ENCODE measurements at places on chromosomes 2 and 18.

DNA sequence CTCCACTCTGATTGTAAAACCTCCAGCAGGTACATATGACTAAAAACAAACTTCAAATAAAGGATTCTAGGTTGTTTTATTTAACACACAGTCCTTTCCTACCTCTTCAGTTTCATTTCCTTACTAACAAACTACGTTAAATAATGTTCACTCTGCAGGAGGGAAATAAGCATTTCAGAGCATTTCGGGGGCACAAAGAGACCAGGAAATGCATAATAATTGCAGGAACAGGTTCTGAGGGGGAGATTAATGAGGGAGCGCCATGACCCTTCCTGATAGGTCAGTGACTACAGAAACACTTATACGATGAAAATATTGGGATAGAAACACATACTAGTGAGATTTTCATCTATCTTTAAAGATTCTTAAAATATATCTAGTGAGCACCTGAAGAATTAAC is 416.6 kb downstream of the NRXN1 start:
- no peak for DNase-seq

DNA sequence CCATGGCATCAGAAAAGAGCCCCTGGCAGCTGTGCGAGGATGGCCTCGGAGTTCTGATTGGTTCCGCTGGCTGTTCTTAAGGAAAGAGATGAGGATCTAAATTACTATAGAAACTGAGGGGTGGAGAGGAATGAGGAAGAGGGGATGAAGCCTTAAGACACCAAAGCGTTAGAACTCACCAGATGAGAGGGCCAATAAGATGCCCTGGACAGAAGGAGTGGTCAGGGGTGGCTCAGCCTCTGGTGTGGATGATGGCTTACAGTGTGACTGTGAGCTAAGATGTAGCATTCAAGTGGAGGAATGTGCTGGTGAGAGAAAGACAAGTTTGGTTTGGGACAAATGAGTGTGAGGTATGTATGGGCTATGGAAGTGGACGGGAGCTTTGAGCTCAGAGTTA is 97.8 kb downstream of the ZFP36L2 start:
- no peak for DNase-seq

DNA sequence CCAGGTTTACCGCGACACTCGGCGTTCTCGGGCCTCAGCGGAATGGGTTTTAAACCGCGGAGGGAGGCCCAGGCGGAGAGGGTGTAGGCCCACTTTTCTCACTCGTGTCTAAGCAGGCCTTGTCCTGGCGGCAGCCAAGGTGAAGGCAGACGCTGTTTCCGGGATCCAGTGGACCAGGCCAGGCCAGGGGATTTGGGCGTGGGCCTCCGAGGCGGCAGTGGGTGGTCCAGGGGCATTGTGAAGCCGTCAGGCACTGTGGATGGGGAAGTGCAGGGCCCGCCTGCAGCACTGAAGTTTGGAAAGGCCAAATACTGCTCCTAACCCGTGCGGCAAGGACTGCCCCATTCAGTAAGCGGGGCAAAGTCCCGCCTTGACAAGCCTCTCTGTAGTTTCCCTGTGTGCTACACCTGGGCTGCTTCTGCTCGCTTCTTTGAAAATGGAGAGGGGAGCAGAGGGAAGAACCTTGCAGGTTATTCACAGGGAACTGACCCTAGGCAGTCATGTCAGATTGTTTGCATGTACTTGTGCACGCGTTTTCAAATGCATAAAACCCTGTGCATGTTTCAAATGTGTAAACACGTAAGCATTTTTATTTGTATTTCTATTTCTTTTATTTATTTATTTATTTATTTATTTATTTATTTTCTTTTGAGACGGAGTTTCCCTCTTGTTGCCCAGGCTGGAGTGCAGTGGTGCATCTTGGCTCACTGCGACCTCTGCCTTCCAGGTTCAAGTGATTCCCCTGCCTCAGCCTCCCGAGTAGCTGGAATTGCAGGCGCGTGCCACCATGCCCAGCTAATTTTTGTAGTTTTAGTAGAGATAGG is 7.5 kb upstream of the DLX2 start:
- DNase-seq, result no peak

DNA sequence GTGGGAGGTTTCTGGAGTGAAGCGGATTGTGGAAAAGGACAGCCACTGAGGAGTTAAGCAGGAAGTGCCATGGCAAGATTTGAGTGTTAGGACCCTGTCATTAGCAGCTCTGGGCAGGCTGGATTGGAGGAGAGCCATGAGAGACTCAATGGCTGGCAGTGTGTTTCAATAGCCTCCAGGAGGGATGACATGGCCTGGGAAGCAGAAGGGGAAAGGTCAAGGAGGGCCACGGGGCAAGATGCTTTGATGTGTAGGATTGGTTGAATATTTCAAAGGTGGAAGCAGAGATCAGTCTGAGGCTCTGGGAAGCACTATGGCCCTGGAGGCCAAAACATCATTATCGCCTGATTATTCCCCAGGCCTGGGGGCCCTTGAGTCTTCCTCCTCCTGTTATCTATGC is 229.0 kb upstream of the HS6ST1 start:
- DNase-seq, result no peak

- no peak for DNase-seq
Measured at GRCh38 chr2:38504169-38504568, 98.6 kb downstream of the HNRNPLL start.

DNA sequence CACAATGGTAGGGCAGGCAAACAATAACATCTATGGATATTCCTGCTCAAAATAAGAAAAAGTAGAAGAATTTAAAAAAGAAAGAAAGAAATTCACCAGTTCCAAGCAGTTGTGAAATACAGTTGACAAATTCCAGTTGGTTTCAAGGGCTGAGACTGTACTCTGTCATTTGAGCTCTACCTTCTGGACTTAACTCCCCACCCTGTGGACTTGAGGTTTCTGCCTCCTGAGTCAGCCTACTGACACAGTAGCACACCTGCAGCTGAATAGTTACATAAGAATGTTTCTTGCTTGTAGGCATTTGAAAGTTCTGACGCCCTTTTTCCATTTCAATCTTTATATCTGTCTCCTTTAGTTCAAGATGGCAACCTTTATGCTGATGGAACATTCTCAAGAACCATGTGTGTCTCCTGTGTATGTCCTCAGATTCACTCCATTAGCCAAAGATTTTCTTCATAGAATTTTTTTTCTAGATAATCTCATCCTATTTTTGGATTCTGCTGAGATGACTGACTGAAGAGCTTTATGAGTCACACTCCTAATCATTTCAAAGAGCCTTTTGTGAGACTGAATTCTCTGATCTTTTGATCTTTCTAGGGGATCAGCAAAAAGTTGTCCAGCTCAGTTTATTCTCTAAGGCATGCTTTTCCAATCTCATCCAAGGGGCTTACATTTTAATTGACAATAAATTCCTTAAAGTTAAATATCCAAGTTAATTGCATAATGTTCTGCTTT is 19.1 kb downstream of the NETO1 start:
- no peak for DNase-seq

GRCh38 chr2:119823734-119824334 is 64.1 kb downstream of the PTPN4 start:
- DNase-seq, result peak; percentile 23

- DNase-seq, result no peak
Measured at GRCh38 chr2:58965602-58966001, 724.5 kb upstream of the FANCL start.

- no peak for DNase-seq
Measured at GRCh38 chr18:13003466-13003896, 12.3 kb downstream of the CEP192 start.

GRCh38 chr18:62566199-62566598 is 43.4 kb downstream of the ZCCHC2 start:
- no peak for DNase-seq

DNA sequence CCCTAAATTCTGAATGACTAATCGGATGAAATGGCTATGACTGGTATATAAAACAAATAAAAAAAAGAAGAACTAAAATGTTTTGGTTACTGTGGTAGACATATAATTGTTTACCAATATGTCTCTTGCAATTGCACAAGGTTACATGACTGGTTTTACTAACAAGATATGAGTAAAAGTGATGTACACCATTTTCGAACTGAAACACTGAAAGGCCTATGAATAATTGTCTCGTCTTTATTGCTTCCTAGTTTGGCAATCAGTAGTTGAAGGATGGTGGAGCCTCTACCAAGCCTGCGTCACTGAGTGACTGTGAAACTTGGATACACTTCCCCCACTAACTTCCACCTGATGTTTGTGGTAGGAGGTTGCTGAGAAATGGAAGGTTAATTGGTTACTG is 16.5 kb downstream of the CDH19 start:
- DNase-seq, result no peak

GRCh38 chr18:30387401-30387800 is 655.1 kb downstream of the DSC3 start:
- DNase-seq, result no peak

- no peak for DNase-seq
Measured at GRCh38 chr2:152961351-152961750, 242.9 kb downstream of the ARL6IP6 start.

DNA sequence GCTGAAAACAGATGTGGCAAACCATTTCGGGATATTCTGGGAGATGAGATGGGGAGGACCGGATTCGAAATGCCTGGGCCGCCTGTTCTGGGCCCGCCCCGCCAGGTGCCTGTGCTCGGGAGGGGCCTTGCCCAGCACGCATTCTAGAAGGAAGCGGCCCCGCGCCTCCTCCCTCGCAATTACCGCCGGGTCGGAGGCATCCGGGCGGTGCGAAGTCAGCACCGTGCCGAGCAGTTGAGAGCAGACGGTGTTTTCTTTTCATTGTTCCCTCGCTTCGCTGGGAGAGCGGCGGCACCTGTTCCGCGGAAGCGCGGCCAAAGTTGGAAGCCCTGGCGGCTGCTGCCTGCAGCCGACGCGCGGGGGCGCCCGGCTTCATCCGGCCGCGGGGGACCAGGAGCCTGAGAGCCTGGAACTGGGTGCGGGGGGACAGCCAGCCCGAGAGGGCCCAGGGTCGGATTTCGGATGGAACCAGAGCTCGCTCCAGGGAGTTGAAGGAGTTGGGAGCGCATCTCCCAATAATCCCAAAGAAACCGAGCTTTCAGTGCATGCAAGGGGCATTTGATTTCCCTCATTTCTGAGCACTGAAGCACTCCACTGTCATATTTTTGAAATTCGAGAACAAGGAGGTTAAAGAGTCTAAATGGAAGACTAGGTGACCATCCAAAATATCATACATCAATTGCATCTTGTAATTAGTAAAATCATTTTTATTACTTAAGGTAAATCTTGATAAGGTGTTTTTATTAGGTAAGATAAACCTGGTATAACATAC is 241.8 kb upstream of the RAB12 start:
- DNase-seq, result peak; percentile 59

- DNase-seq, result no peak
Measured at GRCh38 chr18:3723554-3723953, 273.6 kb downstream of the TGIF1 start.

DNA sequence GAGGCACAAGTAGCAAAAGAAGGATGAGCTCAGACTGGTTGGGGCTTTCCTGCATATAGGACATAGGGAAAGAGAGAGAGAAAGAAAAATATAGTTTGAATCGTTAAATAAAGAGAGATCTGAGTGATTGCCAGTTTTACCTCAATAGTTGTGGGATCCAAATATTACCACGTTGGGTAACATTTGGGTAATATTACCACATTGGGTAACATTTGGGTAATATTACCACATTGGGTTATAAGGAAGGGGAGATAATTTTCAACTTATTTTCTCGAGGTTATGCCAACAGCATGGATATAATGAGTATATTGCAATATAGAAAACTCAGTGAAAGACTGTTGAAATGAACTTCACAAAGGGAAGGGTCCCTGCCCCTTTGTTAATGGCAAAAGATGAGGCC is 20.7 kb downstream of the SP140 start:
- no peak for DNase-seq

DNA sequence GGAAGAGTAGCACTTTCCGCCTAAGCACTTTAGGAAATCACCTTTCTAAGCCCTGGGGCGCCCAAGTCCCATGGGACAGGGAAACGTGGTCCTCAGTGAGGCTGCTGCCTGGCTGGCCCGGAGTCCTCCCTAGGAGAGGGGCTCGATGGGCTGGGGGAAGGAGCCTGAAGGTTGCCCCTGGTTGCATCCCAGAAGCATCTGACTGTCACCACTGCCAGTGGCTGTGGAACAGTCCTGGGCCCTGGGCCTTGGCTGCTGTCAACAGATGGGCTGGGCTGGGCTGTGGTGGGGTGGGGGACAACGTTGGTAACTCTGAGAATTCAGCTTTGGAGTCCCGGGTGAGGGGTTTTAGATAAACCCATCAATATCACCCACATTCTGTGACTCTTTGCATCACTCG is 22.5 kb downstream of the ASB1 start:
- no peak for DNase-seq

GRCh38 chr18:9905401-9905922 is 8.4 kb upstream of the VAPA start:
- no peak for DNase-seq

GRCh38 chr2:233463586-233463985 is 103.0 kb downstream of the USP40 start:
- no peak for DNase-seq

DNA sequence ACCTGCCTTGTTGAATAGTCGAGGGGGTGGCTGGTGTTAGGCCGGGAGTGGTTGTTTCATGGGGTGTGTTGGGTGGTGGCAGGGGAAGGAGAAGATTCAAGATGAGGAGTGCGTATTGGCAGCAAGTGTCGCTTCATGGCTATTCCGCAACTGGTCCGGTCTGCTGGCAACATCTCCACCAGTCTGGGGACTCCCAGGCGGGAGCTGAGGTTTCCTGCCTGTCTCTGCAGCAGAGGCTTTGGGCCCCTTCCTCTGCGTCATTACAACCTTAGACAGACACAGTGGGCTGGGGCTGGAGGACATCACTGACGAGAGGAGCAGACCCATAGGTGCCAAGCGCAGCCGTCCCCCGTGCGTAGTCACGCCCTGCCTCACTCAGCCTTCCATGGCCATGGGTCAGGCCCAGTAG is 64.0 kb upstream of the MCFD2 start:
- DNase-seq, result no peak

GRCh38 chr2:135798762-135799161 is 38.2 kb downstream of the LCT start:
- DNase-seq, result no peak

GRCh38 chr2:177738461-177739235 is 333.9 kb downstream of the PDE11A start:
- no peak for DNase-seq

GRCh38 chr2:236919209-236919608 is 166.5 kb upstream of the COPS8 start:
- DNase-seq, result no peak

DNA sequence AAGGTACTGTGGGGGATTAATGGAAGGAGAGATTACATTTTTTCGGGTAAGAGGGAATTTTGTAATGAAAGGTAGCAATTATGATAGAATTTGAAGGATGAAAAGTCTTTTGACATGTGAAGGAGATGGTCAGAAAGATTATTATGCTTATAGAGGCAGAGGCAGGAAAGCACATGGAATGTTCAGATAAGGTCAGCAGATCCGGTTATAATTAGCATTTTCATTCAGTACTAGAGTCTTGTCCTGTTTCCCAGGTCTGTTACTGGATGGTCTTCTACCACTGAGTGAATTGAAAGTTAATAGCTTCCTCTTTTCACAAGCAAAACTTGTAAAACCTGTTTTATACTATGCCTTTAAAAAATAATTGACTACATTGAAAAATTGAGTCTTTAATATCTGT is 116.9 kb downstream of the PHLPP1 start:
- peak; percentile 20 for DNase-seq

DNA sequence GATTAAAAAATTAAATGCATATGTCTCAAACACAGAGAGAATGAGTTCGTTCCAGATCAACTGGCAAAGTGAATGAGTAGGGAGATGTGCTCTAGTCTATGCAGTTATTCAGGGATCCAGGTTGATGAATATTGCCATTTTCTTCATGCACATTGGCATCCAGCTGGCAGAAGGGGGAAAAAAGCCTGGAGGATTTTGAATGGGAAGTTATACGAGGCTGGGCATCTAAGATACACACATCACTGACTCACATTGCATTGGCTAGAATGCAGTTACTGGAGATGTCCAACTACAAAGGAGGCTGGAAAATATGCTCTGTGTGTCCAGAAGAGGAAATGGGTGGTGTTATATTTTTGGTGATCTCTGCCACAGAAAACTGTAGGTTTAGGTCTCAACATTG is 270.9 kb upstream of the FIGN start:
- DNase-seq, result no peak

Data from NCI-H2227 treated with DMSO at 0.1 percent for 48 hours (cell line).